ENCODE measurements at places on chromosomes 2 and 18.

DNA sequence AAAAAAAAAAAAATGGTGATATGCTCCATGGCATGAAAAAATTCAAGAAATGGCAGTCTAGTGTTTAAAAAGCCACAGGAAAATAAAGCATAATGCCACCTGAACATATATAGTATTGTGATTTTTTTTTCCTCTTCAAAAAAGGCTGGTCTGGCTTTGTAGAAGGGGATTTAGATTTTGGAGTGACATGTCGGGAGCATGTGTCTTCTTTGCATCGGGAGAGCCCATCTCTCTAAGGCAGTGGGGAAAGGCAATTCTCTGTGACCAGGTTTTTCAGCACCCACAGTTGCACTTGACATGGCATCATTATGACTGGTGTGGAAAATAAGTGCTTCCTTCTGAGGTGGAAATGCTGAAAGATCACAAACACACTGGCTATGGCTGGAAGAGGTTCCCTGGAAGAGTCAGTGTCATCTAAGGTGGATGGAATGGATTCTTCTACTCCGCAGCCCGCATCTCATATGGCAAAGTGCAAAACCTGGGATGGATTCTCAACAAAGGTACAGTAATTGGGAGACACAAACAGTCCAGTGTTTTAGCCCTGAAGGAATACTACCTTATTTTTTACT lies 172.5 kb downstream of the AGAP1 start:
- peak; percentile 91 for DNase-seq

GRCh38 chr2:144479138-144479537 lies 40.8 kb downstream of the ZEB2 start:
- DNase-seq = no peak

DNA sequence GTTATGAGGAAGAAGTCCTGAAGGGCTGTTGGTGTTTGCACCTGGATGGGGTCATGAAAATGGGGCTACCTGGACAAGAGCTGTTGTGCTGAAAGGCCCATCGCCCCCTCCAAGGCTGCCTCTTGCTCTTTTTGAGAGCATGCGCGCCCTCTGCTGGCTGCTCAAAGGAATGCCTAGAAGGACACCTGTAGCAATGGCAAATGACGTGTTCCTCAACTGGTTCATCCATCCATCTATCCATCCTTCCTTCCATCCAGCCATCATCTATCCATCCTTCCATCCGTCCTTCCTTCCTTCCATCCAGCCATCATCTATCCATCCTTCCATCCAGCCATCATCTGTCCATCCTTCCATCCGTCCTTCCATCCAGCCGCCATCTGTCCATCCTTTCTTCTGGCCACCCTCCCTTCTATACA lies 17.2 kb upstream of the RPL31 start:
- peak; percentile 67 for DNase-seq

DNA sequence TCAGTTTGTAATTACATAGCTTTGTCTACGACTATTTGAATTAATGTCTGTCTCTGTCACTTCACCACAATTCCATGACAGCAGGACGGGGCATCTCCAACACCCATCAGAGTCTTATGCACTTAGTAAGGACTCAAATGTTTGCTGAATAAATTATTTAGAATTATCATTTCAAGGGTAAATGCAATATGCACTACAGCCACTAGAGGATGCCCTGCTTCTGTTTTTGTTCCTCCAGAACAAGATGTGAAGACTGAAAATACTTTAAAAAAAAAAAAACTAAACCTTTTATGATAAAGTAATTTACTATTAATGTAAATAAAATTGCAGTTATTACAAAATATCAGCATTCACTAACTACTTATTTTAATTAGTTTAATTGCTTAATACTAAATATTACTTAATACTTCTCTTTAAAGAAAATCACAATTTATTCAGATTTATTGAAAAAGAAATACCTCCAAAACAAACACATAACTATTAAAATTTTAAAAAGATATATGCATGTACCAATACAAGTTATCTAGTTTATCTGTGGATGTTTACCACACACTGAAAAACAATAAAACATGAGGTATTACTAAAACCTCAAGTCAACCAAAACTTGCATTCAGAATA lies 3.2 kb downstream of the PIGN start:
- DNase-seq = peak; percentile 65

DNA sequence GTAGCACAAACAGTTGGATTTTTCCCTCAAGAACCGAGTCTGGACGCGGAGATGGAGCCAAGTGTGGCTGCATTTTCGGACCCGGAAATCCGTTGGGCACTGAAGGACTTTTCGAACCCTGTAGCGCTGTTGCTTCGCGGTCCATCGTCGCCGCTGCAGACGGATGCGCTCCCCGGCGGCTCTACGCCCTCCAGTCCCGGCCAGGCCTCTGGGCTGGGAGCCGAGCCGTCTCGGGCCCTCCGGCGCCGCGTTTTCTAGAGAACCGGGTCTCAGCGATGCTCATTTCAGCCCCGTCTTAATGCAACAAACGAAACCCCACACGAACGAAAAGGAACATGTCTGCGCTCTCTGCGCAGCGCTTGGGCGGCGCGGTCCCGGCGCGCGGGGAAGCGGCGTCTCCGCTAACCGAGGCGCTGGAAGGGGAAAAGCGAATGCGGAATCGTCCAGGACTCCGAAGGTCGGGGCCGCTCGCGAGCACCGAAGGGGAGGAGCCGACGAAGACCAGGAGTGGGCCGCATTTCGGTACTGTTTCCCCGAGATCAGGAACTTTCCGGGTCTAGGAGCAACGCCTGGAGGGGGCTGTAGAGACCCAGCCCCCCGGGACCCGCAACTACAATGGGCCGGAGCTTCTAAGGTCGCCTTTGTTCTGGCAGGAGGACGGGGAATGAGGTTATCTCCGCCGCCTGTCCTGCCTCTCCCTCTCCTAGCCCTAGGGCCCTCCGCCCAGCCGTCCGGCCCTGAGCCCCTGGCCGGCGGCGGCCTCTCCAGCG lies 3.2 kb downstream of the EMX1 start:
- no peak for DNase-seq

DNA sequence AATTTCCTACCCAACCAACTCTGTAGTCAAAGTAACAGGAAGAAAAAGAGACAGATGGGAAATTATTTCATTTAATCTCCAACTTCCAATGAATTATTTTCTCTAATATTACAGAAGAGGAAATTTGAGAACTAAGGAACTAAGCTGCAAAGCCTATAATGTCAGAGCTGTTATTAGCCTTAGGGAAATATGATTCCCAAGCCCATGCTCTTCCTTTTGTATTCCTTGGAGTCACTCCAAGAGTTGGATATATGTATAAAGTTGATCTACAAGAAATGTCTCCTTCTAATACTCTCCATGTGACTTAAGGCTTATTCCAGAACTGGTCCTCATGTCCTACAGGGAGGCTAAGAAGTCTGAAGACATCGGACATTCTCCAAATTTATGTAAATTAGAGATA lies 31.6 kb upstream of the VWC2L start:
- DNase-seq = no peak

GRCh38 chr2:11405599-11406266 lies 60.2 kb downstream of the E2F6 start:
- peak; percentile 75 for DNase-seq
